ENCODE measurements at places on chromosomes 5 and 9. TPM values are rescaled to one million over a fixed set of nuclear protein-coding genes. Genes with fewer than 3 reads are reported as not detected.
A peak's percentile ranks its signal among the peaks of the same experiment; 100 is the strongest.

DNA sequence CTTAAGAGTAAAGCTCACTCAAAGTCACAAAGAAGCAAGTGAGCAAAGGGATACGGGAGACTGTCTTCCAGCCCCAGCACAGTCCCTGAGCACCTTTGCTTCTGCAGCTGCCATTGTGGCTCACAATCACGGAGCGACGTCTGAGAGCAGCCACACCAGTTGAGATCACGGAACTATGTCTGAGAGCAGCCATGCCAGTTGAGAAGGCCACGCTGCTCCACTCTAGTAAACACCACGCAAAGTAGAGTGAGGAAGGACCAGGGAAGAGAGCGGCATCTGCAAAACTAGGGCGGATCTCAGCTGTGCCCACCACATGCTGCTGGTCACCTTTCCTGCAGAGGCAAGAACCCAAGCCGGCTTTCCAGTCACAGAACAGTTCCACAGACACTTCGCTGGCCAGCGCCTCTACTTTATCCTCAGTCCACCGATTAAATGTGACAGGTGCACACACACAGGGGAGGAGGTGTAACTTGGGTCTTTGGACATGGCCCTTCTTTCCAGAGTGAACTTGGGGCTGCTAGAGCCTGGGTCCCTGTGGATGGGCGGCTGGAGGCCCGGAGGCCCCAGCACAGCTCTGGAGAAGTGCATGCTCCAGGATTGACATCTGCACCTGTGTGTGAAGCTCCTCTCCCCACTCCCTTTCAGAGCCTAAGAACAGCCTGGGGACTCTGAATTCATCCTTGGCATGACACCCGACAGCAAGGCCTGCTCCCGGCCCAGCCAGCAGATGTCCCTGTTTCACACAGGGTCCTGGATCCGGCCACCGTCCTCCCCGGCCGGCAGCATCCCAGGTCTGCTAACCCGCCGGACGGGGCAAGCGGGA, 324.9 kb upstream of the IRX4 start:
- H3K36me3 ChIP-seq: no peaks in the 10 kb centered on the region
- no peak overlapping the region for H3K27ac ChIP-seq
- H3K27me3 ChIP-seq: no peaks in the 10 kb centered on the region
- DNase-seq: peak; percentile 80
- H3K4me1 ChIP-seq: peaks cover 4% of the 10 kb centered on the region
- no peak overlapping the region for H3K4me3 ChIP-seq

- DNase-seq: peak; percentile 96
- no peaks in the 10 kb centered on the region for H3K36me3 ChIP-seq
- H3K4me3 ChIP-seq: peak overlapping the region; percentile 68
- H3K27me3 ChIP-seq: no peaks in the 10 kb centered on the region
- H3K27ac ChIP-seq: peak overlapping the region; percentile 32
- H3K4me1 ChIP-seq: peaks cover 2% of the 10 kb centered on the region
Observed at GRCh38 chr5:55994998-55995914, 493 bp upstream of the IL6ST start.

DNA sequence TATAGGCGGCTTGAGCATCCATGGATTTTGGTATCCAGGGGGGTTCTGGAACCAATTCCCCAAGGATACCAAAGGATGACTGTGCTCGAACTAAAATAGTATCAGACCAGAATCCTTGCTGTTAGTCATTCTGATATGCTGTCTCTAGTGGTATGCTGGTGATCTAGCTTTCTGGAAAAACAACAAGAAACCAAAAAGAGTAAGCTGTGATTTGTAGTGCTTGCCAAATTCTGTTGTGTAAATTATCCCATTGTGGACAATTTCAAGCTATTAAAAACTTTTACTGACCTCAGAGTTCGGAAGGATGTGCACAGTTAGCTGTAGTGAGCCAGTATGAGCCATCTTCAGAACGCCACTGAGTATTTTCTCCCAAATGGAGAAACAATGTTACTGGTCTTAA, 99.0 kb upstream of the FBN2 start:
- no peaks in the 10 kb centered on the region for H3K4me1 ChIP-seq
- no peaks in the 10 kb centered on the region for H3K27me3 ChIP-seq
- no peak overlapping the region for H3K4me3 ChIP-seq
- H3K36me3 ChIP-seq: no peaks in the 10 kb centered on the region

GRCh38 chr9:2465921-2466460, 155.6 kb upstream of the VLDLR start:
- H3K27me3 ChIP-seq: no peaks in the 10 kb centered on the region
- no peak overlapping the region for H3K4me3 ChIP-seq
- H3K36me3 ChIP-seq: no peaks in the 10 kb centered on the region
- no peak for DNase-seq

DNA sequence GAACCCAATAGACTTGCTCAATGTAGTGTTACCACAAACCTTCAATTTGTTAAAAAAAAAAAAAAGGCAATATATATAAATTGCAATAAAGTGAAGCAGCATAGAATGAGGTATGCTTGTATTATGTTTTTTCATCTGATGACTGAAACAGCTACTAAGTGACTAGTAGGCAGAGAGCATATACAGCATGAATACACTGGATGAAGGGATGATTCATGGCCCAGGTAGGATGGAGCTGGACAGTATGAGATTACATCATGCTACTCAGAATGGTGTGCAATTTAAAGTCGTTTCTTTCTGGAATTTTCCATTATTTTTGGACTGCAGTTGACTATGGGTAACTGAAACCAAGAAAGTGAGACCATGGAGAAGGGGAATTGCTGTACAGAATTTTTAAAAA, 161.2 kb downstream of the GNA14 start:
- H3K27ac ChIP-seq: no peak overlapping the region
- H3K36me3 ChIP-seq: no peaks in the 10 kb centered on the region
- no peaks in the 10 kb centered on the region for H3K27me3 ChIP-seq
- H3K4me3 ChIP-seq: no peak overlapping the region

DNA sequence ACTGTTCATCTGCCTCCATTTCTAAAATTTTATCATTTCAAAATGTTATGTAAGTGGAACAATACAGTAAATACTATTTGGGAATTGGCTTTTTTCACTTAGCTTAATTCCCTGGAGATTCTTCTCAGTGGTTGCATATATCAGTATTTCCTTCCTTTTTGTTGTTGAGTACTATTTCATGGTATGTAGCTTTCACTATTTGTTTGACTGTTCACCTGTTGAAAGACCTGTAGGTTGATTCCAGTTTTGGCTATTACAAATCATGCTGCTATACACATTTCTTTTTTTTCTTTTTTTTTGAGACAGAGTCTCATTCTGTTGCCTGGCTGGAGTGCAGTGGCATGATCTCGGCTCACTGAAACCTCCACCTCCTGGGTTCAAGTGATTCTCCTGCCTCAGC, 33.0 kb upstream of the PWWP2A start:
- H3K36me3 ChIP-seq: no peaks in the 10 kb centered on the region
- no peak for DNase-seq
- H3K27ac ChIP-seq: no peak overlapping the region

DNA sequence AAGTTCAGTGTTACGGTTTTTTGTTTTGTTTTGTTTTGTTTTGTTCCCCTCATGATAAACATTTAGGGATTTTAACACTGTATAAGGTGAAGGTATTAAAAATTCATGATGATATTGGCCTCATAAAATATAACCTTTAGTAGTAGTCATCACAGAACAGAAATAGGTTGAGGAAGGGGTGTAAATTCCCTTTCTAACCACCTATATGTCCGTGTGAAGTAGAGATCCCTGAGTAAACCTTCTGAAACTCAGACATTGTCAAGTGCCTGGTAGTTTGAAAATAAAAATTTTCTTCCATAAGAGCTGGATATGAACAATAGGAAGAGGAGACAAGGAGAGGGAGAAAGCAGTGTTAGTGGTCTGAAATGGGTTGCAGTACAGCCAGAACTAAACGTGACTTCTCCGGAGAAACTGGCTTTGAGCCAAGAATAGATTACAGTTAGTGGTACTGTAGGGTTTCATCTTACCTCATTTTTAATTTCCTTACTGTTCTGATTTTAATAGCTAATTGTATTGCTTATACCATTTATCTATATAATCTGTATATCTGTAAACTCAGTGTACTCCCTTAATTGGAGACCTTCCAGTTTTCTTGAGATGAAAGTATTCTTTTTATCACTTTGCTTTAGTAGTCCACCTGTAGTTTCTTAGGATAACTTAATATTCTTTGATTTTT, 18.3 kb downstream of the UGCG start:
- peaks cover 3% of the 10 kb centered on the region for H3K36me3 ChIP-seq
- no peak overlapping the region for H3K4me3 ChIP-seq
- H3K4me1 ChIP-seq: no peaks in the 10 kb centered on the region
- H3K27ac ChIP-seq: no peak overlapping the region
- no peaks in the 10 kb centered on the region for H3K27me3 ChIP-seq

GRCh38 chr5:116273448-116274242, 188.8 kb downstream of the COMMD10 start:
- no peaks in the 10 kb centered on the region for H3K4me1 ChIP-seq
- H3K36me3 ChIP-seq: no peaks in the 10 kb centered on the region
- H3K27ac ChIP-seq: no peak overlapping the region
- H3K4me3 ChIP-seq: no peak overlapping the region
- no peak for DNase-seq

DNA sequence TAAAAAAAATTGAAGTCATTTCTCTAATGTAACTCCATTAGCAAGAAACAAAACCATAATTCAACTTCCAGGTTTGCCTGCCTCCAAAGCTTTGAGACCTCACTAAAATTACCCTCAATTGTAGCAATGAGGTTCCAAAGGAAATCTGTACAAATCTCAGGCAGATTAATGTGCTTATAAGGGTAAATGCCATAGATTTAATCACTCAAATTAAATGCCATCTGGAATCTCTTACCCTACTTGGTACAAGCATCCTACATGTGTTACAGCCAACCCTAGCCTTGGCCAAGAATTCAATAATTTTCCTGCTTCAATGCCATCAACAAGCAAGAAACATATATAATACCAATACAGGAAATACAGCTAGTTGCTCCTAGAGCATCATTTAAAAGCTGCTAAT, 452.8 kb downstream of the RAB3C start:
- peaks cover 2% of the 10 kb centered on the region for H3K4me1 ChIP-seq
- H3K27ac ChIP-seq: no peak overlapping the region
- DNase-seq: no peak
- no peaks in the 10 kb centered on the region for H3K36me3 ChIP-seq

GRCh38 chr9:79490657-79491248, 81.0 kb upstream of the TLE4 start:
- no peak overlapping the region for H3K27ac ChIP-seq
- no peaks in the 10 kb centered on the region for H3K27me3 ChIP-seq
- no peak overlapping the region for H3K4me3 ChIP-seq
- no peak for DNase-seq
- H3K36me3 ChIP-seq: no peaks in the 10 kb centered on the region

DNA sequence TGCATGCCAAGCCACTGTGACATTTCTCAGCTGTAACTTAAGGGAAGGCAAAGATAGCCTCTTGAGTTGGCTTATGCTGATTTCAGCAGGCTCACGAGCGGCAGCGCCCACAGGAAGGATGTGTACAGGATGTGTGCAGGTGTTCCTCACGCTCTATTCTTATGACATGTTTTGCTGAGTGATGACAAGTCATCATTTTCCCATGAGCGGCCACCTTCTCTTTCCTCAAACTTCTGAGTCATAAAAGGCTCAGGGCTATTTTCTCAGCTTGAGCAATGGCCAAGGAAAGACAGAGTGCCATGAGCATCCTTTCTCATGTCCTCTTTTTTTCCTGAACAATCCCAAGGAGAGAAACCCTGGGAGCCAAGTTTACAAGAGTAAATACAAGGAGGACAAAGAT, 365.9 kb downstream of the PLK2 start:
- H3K36me3 ChIP-seq: no peaks in the 10 kb centered on the region
- H3K27me3 ChIP-seq: no peaks in the 10 kb centered on the region
- H3K4me1 ChIP-seq: no peaks in the 10 kb centered on the region
- DNase-seq: no peak

- H3K4me3 ChIP-seq: no peak overlapping the region
- H3K27me3 ChIP-seq: no peaks in the 10 kb centered on the region
- no peak for DNase-seq
- no peak overlapping the region for H3K27ac ChIP-seq
- peaks cover 6% of the 10 kb centered on the region for H3K4me1 ChIP-seq
Observed at GRCh38 chr5:132756542-132756941, 9.3 kb downstream of the CCNI2 start.

- no peak for DNase-seq
- no peaks in the 10 kb centered on the region for H3K27me3 ChIP-seq
- no peak overlapping the region for H3K27ac ChIP-seq
- H3K4me1 ChIP-seq: no peaks in the 10 kb centered on the region
Observed at GRCh38 chr5:68730220-68730978, 363.4 kb upstream of the SLC30A5 start.

DNA sequence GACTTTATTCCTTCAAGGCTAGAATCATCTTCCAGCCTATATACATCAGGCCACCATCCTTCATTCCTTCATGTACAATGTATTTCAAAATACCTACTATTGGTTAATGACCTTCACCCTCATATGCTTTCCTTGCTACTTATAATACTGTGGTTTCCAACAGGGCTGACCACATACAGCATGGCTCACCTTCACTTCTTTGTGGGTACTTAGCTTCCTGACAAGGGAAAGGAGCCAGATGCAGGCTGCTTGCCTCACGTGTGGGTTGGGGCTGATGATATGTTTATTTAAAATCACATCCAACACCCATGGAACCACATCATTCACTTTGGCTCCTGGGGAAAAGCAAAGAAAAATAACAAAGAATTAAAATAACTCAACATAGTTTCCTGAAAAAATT, 63.9 kb upstream of the OR2K2 start:
- H3K27me3 ChIP-seq: no peaks in the 10 kb centered on the region
- H3K4me3 ChIP-seq: no peak overlapping the region
- H3K4me1 ChIP-seq: no peaks in the 10 kb centered on the region
- peaks cover 25% of the 10 kb centered on the region for H3K36me3 ChIP-seq

- H3K36me3 ChIP-seq: no peaks in the 10 kb centered on the region
- no peak for DNase-seq
Observed at GRCh38 chr9:34331196-34331595, 1.8 kb downstream of the NUDT2 start.

GRCh38 chr9:130523921-130524320, 55.5 kb upstream of the FUBP3 start:
- no peaks in the 10 kb centered on the region for H3K27me3 ChIP-seq
- H3K36me3 ChIP-seq: no peaks in the 10 kb centered on the region
- no peak overlapping the region for H3K4me3 ChIP-seq
- DNase-seq: no peak

- DNase-seq: no peak
- H3K27me3 ChIP-seq: no peaks in the 10 kb centered on the region
- H3K36me3 ChIP-seq: no peaks in the 10 kb centered on the region
- H3K27ac ChIP-seq: no peak overlapping the region
- no peak overlapping the region for H3K4me3 ChIP-seq
Observed at GRCh38 chr5:158212917-158213316, 354.0 kb upstream of the CLINT1 start.

PHYHD1 gene
- total RNA-seq: 14.1 TPM

CCL28 gene
- not detected for total RNA-seq

PCDHB5 gene
- total RNA-seq: 2.8 TPM

PCDHB16 gene
- 5.9 TPM for total RNA-seq

KIF4B gene
- total RNA-seq: 0.08 TPM

FOXD4L6 gene
- total RNA-seq: 0.13 TPM

SPACA9 gene
- 0.29 TPM for total RNA-seq

SNCAIP gene
- total RNA-seq: 10.5 TPM

PPP3R2 gene
- not detected for total RNA-seq

MELK gene
- 53.1 TPM for total RNA-seq

SLC6A7 gene
- total RNA-seq: 0.07 TPM

All from H1 (cell line).